Calu3 (cell line): ENCODE measurements at places on chromosomes 4 and X. TPM values are rescaled to one million over a fixed set of nuclear protein-coding genes. Genes with fewer than 3 reads are reported as not detected.

The HSD17B13 gene
- total RNA-seq: not detected in 2 replicates

The ASB9 gene
- 10.8 and 12.2 TPM in 2 replicates for total RNA-seq

DNA sequence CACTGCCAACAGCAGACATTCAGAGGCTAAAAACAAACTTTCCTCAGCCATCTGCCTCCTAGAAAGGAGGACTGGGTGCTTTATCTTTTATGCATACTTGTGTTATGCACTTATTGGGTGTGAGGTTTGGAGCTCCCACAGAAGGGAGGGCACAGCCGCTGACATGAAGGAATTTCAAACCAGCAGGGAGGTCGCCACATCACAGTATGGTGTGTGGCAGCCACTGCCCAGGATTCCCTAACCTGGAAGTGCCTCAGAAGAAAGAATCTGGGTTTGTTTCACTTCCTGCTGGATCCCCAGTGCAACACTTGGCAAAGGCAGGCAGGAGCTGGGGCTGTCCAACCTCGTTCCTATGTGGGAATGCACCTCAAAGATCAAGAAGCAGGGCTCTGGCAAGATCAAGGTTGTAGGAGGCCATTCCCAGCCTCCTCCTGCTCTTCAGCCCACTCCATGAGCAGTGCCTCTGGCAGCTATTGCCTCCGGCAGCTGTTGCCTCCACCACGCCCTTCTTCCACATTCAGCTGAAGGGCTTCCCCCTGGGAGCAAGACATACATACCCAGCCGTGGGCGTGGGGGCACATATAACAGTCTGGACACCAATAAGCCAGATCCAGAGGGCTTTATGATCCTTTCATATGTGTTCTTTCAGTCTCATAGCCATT, 109.0 kb upstream of the MAMLD1 start:
- no peak for DNase-seq

DNA sequence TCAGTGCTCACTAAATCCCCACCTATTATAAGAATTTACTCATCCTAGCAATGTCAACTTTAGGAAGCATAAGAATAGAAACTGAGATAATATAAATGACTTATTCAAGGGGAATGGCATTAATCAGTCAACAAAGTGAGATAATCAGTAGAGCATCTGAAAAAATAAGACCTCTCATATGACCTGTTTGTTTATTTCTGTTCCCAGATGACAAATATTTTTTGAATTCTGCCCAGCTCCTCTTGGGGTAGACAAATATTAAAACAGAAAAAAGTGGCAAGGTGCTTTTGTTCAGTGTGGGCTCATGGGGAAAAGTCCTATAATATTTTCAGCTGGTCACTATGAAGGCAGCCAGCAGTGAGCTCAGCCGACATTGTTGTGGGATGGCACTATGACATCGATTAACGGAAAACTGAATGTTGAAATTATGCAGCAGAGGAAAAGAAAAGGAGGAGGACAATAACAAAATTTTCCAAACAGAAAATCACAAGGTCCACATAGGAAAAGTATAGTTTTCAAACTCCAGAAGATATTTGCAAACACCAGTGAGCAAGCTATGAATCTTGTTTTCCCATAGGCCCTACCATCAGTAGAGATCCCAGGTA, 109.6 kb downstream of the ANXA3 start:
- no peak for DNase-seq

GRCh38 chr4:57418133-57418532, 307.9 kb upstream of the IGFBP7 start:
- no peak for DNase-seq

- DNase-seq: peak; percentile 40
Observed at GRCh38 chrX:17496407-17496806, 121.4 kb downstream of the NHS start.

DNA sequence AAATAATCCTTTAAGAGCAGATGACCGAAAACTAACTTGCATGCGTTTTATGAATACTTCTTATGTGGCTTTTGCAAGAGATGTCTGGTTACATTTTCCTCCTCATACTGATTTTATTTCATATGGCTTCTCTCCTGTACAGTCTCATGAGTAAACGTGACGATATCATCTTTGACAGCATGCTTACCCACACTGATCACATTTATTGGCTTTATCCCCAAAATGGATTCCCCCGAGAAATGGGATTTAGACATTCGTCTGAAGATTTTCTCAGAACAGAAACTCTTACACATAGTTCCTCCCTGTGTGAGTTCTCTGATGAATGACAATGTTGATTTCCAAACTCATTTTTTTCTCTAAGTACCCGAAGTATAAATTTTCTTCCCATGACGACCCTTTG, 939.7 kb upstream of the LCORL start:
- DNase-seq: no peak
